Adipocyte (in vitro differentiated cells): ENCODE measurements at places on chromosomes 7 and 10.
A peak's percentile ranks its signal among the peaks of the same experiment; 100 is the strongest.

GRCh38 chr7:27118580-27118979, 12.0 kb downstream of the HOXA4 start:
- no peak for DNase-seq

GRCh38 chr10:13366891-13367290, 18.8 kb upstream of the SEPHS1 start:
- no peak for DNase-seq

DNA sequence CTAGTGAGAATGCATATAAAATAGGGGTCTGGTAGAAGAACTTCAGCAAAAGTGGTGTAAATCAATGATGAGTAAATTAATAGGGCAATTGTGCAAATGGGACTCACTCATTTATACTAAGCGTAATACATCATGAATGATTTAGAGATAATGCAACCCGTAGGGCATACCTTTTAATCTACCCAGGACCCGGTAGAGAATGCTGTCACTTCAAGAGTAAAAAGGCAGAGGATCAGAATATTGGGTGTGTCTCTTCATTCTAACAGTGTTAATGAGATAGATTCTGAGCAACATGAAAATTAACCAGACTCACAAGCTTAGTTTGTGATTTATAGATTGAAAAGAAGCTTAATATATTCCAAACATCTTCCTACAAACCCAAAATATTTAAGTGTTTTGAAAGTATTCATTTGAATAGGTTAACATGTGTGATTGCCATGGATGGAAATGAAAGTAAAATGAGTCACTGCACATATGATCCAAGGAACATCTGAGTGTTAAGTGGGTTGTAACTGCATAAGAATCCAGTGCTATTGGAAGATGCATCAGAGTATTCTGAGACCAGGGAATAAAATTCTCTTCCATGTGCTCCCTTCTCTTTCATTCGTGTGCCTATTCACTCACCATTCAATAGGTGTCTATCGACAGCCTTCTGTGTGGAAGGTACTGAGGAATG, 690.6 kb downstream of the AUTS2 start:
- peak; percentile 59 for DNase-seq

DNA sequence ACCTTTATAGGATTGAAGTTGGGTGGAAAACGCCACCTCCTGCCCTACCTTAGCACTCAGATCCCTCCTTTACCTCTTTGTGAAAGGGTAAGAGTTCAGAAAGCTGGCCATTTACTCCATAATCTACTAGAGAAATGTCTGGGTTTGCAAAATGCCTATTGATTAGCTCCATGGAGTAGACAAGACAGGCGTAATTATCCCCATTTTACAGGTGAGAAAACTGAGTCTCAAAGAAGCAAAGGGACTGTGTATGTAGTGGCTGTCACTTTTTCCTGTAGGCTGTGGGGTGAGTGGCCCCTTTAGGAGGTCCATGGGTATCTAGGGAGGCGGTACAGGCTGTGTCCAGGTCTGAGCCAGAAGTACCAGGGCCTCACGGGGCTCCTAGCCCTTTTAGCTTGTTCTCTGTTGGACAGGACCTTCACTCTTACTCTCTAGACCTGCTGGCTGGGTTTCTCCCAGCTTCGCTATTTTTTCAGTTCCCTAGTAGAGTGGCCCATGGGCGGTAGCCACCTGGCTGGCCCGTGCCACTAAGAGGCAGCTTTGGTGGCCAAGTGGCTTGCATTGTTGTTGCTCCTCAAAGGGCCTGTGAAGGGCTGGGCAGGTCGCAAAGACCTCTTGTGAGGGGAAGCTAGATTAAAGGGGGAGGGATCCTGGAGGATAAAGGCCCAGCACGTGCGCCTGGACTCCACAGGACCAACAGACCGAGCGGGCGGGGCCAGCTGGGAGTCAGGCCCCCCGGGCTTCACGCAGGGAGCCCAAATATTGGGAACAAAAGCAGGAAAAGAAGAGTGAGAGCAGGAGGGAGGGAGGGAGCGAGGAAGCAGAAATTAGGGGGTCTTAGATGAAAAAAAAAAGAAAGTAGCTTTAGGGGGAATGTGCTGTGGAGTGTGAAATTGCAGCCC, 4.7 kb upstream of the PAX2 start:
- DNase-seq, result no peak

DNA sequence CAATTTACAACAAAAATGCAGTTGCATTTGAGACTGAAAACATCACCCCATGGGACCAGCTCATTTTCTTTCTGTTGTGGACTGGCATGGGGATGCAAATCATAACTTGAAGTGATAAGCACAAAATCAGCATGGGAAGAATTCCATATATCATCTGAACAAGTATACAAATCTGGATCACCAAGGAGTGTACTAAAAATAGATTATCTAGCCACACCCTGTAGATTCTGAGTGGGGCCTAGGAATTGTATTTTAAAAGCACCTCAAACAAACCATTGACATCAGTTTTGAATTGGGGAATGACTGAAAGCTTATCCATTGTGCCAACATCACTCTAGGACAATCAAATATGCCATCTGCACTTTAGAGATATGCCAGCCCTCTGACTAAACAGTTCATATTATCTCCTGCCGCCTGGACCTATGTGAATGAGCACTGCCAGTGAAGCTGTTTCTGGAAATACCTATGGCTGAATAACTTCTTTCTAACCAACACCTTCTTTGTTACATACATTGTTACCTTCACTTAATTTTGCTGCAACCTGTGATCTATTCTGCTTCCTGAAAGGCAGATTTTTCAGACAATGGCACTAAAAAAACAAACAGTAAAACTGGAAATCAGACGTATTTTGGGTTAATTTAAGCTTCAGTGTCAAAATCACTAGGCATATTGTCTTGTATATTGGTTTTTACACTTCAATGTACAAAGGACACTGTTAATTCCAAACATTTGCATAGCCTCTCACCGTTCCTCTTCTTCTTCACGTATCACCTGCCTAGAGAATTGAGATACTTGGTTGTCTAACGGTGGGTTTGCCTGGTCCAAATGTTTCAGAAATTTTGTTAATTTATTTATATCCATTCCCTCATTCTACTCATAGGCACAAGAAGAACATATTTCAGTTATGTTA, 42.4 kb upstream of the HGF start:
- no peak for DNase-seq

DNA sequence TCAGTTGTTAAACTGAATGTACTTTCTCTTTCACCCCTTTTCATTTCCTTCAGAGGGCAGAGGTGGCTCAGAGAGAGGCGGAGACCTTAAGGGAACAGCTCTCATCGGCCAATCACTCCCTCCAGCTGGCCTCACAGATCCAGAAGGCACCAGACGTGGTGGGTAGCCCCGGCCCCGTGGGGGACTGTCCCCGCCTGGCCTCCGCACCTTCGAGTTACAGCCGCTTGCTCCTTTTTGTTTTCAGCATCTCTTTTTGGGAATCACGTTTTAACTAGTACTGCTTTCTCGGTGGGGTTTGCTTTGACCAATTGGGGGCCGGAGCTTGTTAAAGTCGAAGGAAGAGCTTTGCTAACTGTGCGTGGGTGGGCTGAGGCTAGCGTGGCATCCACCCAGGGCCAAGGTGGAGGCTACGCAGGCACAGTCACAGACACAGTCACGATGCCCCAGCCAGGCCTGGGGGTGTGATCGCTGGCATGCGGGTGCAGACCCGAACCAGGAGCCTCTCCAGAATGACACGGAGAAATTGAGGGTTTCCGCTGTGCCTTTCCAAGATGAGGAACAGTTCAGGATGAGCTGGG, 116.2 kb upstream of the SH2B2 start:
- DNase-seq, result no peak
